ENCODE measurements at places on chromosomes 2 and 18.

DNA sequence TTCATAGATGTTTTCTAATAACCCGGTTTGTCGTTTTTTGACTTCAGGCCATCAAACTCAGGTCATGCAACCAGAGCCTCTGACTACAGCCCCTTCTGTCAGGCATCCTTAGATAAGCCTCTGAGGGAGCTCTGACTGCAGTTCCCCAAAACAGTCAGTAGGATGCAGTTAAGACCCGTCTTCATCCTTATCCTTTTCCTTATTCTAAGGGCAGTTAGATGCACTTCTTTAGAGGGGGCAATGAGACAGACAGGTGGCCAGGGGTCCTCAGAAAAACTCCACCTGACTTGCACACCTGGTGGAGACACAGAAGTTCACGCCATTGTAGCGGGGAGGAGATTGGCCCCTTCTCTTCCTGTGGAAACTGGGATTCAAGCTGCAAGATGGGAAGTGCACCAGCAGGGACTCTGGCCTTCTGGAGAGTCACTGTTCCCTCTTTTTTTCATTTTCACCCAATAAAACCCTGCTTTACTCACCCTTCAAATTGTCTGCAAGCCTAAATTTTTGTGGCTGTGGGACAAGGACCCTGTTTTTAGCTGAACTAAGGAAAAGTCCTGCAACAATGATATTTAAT is 104.8 kb upstream of the TFPI start:
- peak; percentile 80 for DNase-seq

GRCh38 chr2:111659361-111660333 is 224.3 kb downstream of the ANAPC1 start:
- no peak for DNase-seq

GRCh38 chr2:240095556-240096523 is 40.3 kb downstream of the COPS9 start:
- peak; percentile 15 for DNase-seq

DNA sequence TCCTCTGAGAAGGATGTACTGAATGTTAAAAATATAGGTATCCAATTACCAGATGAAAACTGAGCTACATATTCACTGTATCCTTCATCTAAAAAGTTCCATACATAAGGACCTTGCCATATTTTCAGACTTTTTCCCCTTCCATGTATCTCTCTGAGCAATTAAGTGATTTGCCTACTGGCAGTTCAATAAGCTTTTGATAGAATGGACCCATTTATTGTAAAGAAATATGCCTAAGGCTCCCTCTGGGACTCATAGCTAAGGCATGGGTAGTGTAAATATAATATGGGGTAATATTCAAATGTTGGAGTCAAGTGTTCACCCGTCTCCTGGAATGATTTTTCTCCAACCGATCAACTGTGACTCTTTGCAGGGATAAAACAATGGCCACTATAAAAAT is 135.4 kb upstream of the FSHR start:
- no peak for DNase-seq

DNA sequence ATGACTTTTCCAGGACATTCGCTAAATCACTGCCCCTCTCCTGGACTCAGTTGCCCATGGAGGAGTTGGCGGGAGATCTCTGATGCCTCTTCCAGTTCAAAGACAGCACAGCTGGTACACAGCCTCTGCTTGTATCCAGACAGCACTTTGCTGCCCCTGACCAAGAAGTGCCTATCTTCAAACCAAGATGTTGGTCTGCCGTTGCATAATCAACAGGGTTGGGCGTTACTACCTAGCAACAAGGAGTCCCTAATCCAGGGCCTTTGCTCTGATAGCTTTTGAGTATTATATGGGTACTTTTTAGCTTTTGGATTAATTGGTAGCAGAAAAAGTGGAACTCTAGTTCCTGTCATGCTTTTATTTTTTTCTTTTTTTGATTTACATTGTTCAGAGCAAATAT is 166.6 kb downstream of the FAM210A start:
- DNase-seq = no peak

GRCh38 chr2:26850000-26850431 is 2.1 kb downstream of the DPYSL5 start:
- peak; percentile 66 for DNase-seq

GRCh38 chr2:239201531-239201876 is 199.3 kb downstream of the HDAC4 start:
- no peak for DNase-seq

DNA sequence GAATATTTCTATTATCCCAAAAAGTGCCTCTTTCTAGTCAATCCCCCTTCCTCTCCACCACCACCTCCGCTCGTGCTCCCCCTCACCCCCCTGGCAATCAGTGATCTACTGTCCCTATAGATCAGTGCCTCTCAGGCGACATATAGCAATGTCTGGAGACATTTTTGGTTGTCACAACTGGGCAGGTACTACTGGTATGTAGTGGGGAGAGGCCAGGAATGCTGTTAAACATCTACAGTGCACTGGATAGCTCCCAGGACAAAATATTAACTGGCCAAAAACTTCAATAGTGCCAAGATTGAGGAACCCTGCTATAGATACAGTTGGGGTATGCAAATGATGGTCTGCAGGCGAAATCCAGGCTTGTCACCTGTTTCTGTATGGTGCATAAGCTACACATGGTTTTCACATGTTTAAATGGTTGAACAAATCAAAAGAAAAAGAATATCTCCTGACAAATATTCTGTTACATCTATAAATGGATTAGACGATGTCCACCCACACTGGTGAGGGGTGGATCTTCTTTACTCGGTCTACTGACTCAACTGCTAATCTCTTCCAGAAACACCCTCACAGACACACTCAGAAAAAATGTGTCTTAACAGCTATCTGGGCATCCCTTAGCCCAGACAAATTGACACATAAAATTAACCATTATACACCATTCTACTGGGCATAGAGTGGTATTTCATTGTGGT is 25.5 kb downstream of the DPYSL5 start:
- DNase-seq = no peak

DNA sequence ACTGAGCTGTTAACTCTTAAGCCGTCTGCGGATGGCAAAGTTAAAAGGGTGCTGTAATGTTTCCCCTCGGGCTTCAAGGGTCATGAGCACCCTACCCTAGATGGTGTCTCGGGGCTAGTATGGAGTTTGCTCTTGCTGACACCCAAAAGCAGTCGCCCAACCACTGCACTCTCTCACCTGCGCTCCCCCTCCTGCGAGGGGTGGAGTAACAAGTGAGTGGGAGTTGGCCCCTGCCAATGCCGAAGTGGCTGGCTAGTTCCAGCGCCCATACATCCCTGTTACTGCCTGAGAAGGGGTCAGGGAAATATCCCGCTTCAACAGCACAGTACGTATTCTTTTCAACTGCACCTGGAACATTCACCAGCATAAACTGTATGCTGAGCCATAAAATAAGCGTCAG is 47.5 kb downstream of the FAM117B start:
- DNase-seq = no peak

DNA sequence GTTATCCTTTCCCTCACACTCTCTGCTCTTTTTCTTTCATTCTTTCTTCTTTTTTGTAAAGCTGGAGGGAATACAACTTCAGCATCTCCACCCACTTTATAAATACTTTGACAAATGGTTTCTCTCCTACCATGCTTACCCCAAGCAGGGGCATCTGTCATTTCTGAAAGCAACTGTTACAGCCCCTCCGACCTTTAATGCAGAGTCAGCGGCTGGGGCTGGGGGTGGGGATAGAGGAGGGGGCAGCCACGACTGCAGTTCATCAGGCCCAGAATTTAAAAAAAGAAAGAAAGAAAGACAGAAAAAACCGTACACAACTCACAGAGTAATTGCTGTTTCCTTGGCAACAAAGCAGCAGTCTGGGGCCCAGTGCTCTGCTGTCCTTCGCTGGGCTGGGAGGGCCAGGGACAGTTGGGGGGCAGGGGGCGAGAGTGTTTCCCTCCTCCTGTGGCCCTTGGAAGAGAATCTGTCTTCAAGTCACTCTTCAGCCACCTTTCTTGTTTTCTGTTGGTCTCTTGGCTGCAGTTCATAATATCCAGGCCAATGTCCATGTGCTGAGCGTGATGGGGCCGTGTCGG is 53.8 kb downstream of the CELF4 start:
- no peak for DNase-seq

DNA sequence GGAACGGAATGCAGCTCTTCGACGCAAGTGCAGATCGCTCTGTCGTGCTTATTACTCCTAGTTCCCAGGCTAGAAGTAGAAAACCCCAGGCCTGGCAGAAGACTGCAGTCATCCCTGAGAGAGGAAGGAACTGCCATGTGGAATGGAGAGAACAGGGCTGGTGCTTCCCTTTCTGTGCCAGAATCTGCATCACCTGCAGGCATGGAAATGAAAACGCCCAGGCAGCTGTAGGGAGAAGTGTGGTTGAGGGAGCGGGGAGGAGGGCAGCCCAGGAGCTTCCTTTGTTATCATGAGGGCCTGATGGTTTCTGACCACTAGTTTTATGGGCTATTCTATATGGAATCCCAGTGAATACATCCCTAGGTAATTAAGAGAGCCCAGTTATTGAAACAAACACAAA is 79.4 kb upstream of the SMIM21 start:
- no peak for DNase-seq

DNA sequence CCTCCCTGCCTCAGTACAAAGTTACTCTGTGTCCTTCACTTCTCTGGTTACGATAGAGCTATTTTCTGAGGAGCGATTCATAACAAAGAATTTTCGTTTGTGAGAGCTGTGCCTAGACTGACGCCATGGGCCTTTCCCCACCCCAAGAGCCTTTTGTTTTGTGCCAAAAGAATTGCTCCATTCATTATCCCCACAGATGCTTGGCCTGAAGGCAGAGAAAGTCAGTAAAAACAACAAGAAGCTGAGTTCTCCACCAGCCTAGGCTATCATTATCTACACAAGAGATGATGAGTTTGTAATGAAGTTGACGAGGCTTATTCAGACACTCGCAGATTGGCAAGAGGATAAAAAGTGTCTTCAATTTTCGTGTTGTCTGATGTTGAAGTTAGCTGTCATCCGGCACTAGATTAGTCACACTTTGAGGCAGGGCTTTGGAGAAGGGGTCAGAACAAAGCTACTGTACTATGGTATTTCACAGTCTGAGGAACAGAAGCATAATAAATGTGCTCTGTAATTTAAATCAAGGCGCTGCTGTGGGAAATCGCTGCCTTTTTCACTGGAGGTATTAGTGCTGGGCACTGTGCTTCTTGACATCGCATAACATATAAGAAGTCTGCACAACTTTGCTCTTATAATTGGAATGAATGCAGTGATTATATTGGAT is 278.4 kb upstream of the FIGN start:
- DNase-seq = no peak

DNA sequence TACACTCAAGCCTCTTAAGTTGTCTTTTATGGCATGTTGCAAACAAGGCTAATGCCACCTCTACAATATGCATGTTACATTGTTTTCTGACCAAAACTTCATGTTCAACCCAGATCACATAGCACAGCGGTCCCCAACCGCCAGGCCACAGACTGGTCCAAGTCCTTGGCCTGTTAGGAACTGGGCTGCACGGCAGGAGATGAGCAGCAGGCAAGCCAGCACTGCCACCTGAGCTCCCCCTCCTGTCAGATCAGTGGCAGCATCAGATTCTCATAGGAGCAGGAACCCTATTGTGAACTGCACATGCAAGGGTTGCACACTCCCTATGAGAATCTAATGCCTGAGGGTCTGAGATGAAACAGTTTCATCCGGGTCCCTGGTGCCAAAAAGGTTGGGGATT is 324.8 kb upstream of the CHAC2 start:
- peak; percentile 62 for DNase-seq

- DNase-seq = no peak
These were observed 352.0 kb downstream of the ARHGAP15 start for GRCh38 chr2:143481237-143481623.

GRCh38 chr2:200747668-200748618 is 63.8 kb upstream of the BZW1 start:
- DNase-seq = peak; percentile 46

DNA sequence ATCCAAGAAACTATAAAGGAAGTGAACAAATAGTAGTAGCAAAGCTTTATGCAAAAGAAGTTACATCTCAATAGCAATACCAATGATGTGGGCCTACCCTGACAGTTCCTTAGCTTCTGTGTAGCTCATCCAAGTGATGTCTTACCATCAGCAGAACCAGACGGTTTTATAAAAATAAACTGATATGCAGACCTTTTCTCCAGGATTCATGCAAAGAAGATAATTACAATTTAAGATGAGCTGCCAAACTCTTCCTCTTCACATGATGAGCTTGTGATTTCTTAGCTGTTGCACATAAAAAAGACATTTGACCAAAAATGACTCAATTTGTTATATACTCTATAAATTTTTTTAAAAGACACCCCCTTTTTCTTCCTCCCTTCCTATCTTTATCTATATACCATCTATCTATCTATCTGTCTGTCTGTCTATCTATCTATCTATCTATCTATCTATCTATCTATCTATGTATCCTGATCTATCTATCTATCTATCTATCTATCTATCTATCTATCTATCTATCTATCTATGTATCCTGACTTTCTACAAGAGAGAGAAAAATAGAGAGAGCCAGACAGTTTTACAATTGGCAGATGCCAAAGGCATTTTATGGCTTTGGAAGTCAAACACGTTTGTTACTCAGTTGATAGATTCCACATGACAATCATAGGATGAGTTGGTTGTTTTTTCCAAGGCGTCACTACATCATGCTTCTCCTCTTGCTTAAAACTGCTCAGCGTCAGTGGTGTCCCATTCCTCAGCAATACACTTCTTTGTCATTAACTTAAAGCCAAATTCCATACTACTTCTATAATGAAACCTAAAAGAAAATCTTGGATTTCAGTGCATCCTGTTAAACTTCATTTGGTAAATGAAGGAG is 65.9 kb upstream of the ACTR3 start:
- no peak for DNase-seq

DNA sequence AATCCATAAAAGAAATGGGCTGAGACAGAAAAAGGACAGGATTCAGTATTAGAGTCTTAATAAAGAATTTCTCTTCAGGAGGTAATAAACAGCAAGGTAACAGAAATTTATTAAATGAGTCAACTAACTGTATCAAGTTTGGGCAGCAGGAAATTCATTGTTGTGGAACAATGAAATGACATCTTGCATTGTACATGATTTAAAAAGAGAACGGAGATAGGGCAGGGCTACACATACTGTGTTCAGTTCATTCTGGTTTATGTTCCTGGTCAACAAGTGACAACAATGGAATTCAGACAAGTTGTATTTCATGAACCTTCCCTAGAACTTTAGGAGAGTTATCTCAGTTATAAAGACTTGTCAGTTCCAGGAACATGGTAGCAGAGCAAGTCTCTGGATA is 961.3 kb downstream of the SOCS6 start:
- DNase-seq = no peak

All from NCI-H82 (cell line).